ENCODE measurements at places on chromosomes 12 and 14. TPM values are rescaled to one million over a fixed set of nuclear protein-coding genes. Genes with fewer than 3 reads are reported as not detected.
A peak's percentile ranks its signal among the peaks of the same experiment; 100 is the strongest.

KLRD1 gene
- polyA plus RNA-seq: 0.22 TPM

GDF3 gene
- polyA plus RNA-seq: 0.25 TPM

ABCB9 gene
- 2.6 TPM for polyA plus RNA-seq

CPNE8 gene
- polyA plus RNA-seq: 20.1 TPM

OVCH1 gene
- polyA plus RNA-seq: 0.13 TPM

NPAS3 gene
- polyA plus RNA-seq: 8.1 TPM

SETD1B gene
- polyA plus RNA-seq: 19.2 TPM

FLRT2 gene
- polyA plus RNA-seq: 184 TPM

SPSB2 gene
- 5.4 TPM for polyA plus RNA-seq

CDK2 gene
- 58.8 TPM for polyA plus RNA-seq

GRCh38 chr12:81094718-81095360, 17.0 kb downstream of the ACSS3 start:
- no peak for DNase-seq

GRCh38 chr12:127485528-127485927, 781.4 kb upstream of the TMEM132C start:
- DNase-seq: no peak

DNA sequence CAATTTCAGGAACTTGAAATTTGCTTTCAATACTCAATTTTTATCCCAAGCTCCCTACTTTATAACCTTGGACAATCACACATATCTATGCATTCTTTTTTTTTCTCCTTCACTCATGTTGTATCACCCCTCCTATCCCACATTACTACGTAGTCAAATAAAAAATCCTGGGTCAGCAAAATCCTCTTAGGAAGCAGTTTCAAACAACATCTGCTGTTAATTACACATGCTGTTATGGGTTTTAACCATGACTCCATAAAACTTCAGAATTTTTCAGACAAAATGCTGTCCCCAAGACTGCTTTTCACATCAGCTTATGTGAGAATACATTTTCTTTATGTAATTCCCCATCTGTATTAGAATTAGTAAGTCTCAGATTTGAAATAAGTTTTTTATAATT, 61.7 kb downstream of the LRFN5 start:
- DNase-seq: no peak

- peak; percentile 90 for DNase-seq
These were observed at the start of gene CGRRF1 for GRCh38 chr14:54509546-54510501. TSS of gene CGRRF1 (plus strand) at chr14:54509906. CDS start at chr14:54509960, 54 bp downstream.

- no peak for DNase-seq
These were observed 12.2 kb downstream of the DDX51 start for GRCh38 chr12:132131952-132132351.

- no peak for DNase-seq
These were observed 180.9 kb downstream of the RAD51B start for GRCh38 chr14:68000511-68000910.

DNA sequence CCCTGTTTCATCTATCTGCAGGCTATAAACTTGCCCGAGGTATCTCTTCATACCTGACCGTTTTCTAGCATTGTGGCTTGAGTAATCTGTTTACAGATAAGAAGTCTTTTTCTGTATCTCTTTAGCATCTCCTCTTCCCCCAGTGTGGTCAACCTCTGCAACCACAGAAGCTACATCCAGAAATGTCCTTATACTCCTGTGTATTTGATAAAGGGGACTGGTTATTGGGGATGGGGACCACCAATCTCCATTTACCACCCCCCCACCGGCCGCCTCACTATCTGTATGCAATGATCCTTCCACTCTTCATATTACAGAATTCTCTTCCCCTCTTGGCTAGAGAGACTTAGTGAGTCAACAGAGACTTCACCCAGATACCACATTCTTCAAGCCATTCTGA, 3.4 kb upstream of the RPAP3 start:
- no peak for DNase-seq

- no peak for DNase-seq
These were observed 26.6 kb upstream of the KLRB1 start for GRCh38 chr12:9634177-9634803.

DNA sequence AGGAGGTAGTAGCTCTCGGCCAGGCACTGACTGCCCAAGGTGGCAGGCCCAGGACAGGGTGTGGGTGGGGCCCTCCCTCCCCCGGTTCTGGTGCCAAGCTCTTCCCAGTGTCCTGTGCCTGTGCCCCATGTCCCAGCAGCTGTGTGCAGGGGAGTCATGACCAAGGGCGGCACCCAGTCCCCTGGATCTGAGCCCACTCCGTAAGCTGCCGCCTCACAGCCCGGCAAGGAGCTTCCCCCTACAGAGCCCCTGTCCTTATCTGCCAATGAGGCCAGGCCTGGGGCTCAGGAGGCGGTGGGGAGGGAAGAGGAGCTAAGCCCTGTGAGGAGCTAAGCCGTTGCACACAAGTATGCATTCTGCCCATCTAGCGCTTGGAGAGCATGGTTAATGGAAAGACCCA, 5.6 kb upstream of the C14orf180 start:
- no peak for DNase-seq

DNA sequence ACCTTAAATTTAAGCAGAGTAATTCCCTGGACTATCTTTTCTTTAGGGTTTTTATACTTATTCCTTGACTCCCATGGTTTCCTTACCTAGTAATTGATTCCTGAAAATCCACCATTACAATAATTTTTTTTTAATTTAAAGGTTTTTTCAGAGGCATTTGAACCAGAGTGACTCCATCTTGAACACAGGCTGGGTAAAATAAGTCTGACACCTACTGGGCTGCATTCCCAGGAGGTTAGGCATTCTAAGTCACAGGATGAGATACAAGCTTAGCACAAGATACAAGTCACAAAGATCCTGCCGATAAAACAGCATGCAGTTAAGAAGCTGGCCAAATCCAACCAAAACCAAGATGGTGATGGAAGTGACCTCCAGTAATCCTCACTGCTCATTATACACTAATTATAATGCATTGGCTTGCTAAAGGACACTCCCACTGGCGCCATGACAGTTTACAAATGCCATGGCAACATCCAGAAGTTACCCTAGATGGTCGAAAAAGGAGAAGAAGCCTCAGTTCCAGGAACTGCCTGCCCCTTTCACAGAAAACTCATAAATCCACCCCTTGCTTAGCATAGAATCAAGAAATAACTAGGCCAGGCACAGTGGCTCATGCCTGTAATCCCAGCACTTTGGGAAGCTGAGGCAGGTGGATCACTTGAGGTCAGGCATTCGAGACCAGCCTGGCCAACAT, 53.6 kb downstream of the SLC25A21 start:
- no peak for DNase-seq

- DNase-seq: no peak
These were observed 16.0 kb upstream of the EVL start for GRCh38 chr14:100049220-100049619.

GRCh38 chr14:90060312-90060964, 1.4 kb upstream of the KCNK13 start:
- no peak for DNase-seq

DNA sequence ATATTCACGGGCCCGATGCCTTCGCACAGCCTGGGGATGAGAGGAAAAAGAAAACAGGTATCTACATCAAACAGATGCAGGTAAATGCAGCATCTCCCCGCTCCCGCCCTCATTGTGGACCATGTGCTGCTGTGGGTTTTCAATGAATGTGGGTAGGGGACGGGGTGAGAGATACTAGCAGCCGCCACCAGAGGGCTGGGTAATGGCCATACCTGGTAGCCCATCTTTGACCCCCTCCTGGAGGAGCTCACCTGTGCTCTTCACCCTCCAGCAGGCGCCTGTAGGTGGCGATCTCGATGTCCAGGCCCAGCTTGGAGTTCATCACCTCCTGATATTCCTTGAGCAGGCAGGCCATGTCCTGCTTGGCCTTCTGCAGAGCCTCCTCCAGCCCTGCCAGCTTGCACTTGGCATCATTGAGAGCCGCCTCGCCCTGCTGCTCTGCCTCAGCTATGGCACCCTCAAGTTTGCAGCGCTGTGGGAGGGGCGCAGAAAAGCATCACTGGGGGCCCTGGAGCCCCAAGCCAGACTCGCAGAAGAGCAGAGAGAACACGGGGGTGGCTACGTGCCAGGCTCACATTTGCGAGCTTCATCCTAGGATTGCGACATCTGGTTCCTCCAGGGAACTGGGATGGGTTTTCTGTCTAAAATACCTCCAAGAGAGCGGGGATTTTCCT, 10.2 kb downstream of the KRT82 start:
- no peak for DNase-seq

- no peak for DNase-seq
These were observed 65.0 kb downstream of the TESC start for GRCh38 chr12:117034249-117034648.

DNA sequence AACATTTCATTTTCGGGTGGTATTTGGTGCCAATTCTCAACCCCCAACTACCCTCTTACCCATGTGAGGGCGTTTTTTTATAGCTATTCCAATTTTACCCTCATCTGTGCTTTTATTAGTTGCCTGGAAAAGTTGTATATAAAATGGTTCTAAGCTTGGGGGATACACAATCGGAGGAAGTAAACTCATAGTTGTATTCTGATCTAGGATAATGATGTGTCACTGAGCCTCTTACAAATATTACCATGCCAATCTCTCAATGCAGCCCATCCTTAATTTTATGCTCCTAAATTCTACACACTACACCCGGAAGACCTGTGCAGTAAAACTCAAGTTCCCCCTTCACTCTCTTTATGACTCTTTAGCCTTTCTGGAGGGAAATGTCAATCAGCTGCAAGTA, 1206.5 kb upstream of the FLRT2 start:
- no peak for DNase-seq
